Retina (tissue), 1 donor: ENCODE measurements at places on chromosomes 11 and 22.

GRCh38 chr22:47610764-47611163, 848.3 kb downstream of the TBC1D22A start:
- no peak for DNase-seq

- DNase-seq = no peak
Measured at GRCh38 chr11:132045107-132045506, 674.7 kb downstream of the NTM start.

DNA sequence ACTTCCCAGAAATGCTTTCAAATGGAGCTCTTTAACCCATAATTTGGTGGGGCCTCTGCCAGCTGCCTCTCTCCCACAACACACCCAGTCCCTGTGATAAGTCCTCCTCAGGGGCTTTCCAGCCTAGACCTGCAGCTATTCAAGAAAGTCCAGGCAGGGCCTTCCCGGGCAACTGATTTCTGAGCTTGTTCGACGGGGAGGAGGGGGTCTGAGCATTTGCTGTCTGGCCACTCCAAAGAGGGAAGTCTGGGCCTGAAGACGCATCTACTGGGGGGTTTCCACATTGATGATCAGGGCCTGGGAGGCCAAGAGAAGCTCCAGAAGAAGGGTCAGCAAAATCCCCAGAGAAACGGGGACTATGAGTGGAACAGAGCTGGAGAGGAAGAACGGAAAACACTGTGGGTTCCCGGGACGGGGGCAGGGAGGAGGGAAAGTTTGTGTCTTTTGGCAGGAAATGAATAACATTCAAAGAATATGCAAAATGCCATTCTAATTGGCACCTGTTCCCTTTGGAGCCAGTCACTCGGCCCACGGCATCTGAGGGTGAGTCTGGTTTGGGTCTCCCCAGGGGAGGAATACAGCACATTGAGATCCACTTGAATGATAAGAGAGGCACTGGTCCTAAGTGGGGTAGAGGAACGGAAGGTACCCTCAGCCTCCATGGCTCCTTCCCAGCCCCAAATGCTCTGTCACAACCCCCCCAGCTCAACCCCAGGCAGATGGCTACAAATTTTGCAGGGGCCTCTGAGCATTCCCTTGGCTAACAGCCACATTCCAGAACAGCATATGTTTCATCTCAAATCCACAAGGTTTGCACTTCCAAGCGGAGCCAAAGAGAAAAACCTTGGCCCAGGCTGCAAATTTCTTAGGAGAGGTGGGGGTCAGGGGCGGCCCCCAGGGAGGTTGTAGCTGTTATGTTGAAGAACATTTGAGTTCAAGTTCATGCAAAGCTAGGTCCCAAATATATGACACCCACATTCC, 72.0 kb downstream of the RPUSD4 start:
- DNase-seq = no peak

DNA sequence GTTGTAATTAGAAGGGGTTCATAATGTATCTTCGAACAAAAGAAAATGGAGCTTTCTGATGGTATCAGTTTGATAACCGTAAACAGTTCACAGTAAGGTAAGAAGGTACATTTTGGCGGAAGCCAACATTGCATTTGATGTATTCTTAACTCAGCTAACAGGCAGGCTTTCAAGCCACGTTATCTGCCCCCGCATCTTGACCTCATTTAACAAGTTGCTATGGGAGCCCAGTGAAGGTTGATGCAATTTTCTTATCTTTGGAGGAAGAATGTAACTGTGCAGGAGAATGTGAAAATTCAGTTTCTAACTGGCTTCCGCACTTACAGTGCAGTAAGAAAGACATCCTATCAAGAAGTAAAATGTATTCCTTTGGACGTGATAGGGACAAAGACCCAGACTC, 110.6 kb downstream of the ETS1 start:
- no peak for DNase-seq

- DNase-seq = no peak
Measured at GRCh38 chr22:25972397-25972796, 196.9 kb upstream of the SEZ6L start.

DNA sequence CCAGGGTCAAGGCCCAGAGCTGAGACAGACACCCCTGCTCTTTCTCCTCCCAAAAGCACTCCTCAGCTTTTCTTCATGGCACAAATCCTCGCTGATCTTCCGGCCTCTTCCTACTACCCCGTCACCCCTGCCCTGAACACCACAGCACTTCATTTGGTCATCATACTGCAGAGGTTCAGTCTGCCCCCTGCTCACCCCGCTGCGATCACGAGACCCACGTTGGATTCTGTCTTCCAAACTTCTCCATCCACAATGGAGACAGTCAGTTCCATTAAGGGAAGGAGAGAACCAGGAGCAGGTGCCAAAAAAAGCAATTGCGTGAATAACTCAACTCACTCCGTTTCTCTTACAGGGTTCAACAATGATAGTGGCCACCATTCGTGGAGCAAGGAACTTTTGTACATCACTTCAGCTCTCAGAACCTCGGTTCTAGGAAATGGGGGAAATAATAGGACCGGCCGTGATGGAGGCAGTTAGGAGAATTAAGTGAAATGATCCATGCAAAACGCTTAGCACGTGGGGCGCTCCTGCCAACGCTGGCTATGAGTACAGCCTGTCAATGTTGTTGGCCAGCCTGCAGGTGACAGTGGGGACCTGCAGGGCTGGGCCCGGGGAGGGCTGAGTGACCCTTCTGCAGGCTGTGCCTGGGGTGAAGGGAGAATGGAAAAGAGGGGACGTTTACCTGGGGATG, 45.9 kb downstream of the MN1 start:
- DNase-seq = no peak
